GM12878 (cell line): ENCODE measurements at places on chromosomes 2 and 18.

DNA sequence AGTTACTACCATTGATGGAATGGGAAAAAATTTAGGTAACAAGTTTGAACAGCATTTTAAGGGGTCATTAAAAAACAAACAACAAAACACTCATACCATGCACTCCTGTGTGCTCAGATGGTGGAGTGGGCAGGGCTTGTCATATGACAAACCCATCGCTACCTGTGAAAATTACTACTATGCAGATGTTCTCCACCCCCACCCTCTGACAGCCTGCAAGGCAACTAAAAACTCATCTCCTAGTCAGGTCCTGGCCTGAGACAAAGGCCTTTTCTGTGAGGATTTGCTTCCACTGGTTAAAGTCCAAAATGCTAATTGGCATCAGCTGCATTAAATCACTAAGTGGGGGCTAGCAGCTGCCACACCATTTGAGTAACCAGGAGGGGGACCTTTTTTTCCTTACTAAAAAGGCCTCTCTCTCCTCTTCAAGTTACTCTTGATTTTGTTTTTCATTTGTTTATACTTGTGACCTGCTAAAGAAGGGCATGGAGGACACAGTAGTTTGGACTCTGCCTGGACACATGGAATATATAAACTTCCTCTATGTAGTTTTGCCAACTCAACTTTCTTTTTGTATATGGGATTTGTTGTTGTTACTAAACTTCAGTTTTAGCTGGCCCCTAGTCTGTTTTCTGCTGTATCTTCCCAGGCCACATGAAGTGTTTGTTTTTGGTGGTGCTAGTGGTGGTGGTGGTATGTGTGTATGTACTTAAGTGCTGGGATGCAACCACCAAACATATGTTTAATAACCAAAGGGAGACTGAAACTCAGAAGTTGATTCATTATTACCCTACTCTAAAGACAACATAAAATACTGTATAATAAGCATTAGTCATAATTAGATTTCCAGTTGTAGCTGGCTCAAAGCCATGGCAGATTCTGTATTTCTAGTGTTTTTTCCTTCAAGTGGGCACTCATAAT is 121.3 kb downstream of the MAP4K4 start:
- H3K36me3 ChIP-seq, result no peaks in the 10 kb centered on the region
- H3K4me3 ChIP-seq, result no peak overlapping the region
- DNase-seq, result no peak
- H3K27ac ChIP-seq, result no peak overlapping the region

- no peak overlapping the region for H3K27ac ChIP-seq
- DNase-seq, result no peak
- H3K4me3 ChIP-seq, result no peak overlapping the region
- H3K4me1 ChIP-seq, result peaks cover 44% of the 10 kb centered on the region
Measured at GRCh38 chr2:96506016-96506906, 1.1 kb upstream of the NEURL3 start.

DNA sequence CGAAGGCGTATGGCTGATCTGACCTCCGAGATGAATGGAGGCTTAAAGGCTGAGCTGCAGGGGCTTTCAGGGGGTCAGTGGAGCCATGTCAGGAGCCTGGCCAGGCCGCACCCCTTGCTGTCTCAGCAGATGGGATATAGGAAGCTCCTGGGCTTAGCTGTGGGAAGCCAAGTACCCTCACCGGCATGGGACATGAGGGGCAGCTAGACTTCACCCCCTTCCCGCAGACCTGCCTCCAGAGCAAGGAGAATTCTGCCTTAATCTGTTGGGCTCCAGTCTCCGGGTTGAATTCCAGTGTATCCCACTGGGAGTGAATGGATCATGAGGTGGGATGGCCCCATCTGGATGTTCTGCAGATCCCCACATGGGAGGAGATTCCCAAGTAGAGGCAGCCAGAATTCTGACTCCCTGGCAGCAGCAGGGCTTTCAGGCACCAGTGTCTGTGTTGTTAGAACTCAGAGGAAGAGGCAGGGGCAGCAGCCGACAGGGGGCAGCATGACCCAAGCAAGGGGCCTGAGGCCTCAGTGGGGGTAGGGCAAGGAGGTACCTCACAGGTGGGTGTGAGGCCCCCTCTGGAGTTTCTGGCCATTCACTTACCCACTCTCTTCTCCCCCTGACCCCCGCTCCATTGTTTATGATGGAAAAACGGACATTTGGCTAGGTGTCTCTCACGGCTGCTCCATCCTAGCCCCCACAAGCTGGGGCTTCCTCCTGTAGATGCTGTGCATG is 19.1 kb downstream of the CAPG start:
- H3K27ac ChIP-seq, result no peak overlapping the region
- H3K4me3 ChIP-seq, result no peak overlapping the region
- peaks cover 7% of the 10 kb centered on the region for H3K4me1 ChIP-seq
- H3K27me3 ChIP-seq, result no peaks in the 10 kb centered on the region

DNA sequence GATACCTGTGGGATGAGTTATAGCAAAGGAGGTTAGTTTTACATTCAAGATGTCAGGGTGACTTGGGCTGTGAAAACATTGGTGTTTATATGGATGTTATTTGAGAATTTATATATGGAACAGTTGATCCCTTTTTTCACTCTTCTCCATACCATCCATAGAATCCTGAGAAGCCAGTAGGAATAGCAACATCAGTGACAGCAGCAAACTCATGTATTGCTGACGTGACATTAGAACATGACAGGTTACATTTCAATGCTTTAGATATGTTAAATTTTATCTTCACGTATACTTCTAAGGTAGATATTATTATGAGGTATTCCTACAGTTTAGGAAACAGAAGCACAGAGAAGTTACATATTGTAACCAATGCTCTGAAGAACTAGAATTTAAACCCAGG is 745.2 kb upstream of the GCFC2 start:
- no peaks in the 10 kb centered on the region for H3K27me3 ChIP-seq
- H3K36me3 ChIP-seq, result no peaks in the 10 kb centered on the region
- no peaks in the 10 kb centered on the region for H3K4me1 ChIP-seq
- no peak for DNase-seq
- no peak overlapping the region for H3K4me3 ChIP-seq
- H3K27ac ChIP-seq, result no peak overlapping the region

DNA sequence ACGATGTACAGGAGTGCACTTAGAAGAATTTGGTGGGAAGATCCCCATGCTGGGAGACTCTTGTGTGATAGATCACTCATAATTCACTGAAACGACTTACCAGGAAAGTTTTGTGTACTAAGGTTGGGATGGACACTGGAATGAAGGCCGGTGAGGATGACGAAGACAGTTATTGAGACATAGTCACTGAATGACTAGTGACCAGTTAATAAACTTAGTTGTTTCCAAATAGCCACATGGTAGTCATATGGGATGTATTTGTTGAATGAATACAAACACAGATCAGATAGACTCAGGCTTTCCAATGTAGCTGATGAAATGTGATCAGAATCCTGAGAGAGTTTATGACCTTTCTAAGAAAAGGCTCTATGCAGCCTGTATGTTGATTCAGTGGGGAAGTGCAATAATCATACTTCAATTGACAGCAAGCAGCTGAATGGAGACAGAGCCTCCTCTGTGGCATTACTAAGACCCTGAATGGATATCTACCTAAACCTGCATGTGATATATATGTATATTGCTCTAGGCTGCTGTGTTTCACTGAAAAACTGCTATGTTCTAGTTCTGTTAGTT is 20.4 kb downstream of the GDF7 start:
- H3K4me1 ChIP-seq, result no peaks in the 10 kb centered on the region
- no peaks in the 10 kb centered on the region for H3K27me3 ChIP-seq
- no peak overlapping the region for H3K27ac ChIP-seq
- no peak for DNase-seq

GRCh38 chr2:165248238-165248637 is 9.0 kb downstream of the SCN2A start:
- H3K36me3 ChIP-seq, result no peaks in the 10 kb centered on the region
- H3K27ac ChIP-seq, result no peak overlapping the region
- no peak overlapping the region for H3K4me3 ChIP-seq
- no peaks in the 10 kb centered on the region for H3K27me3 ChIP-seq
- H3K4me1 ChIP-seq, result no peaks in the 10 kb centered on the region
- no peak for DNase-seq

GRCh38 chr18:11260961-11261461 is 111.6 kb upstream of the PIEZO2 start:
- no peak for DNase-seq
- H3K27me3 ChIP-seq, result no peaks in the 10 kb centered on the region; the same call in 1 of the 2 replicates
- no peak overlapping the region for H3K4me3 ChIP-seq

- H3K4me1 ChIP-seq, result no peaks in the 10 kb centered on the region
- H3K36me3 ChIP-seq, result no peaks in the 10 kb centered on the region
- H3K27me3 ChIP-seq, result 0 out of 2 replicates have a peak, but pooled peaks cover 2% of the 10 kb centered on the region
- no peak overlapping the region for H3K27ac ChIP-seq
- no peak overlapping the region for H3K4me3 ChIP-seq
Measured at GRCh38 chr2:128413718-128414341, 95.2 kb upstream of the HS6ST1 start.

DNA sequence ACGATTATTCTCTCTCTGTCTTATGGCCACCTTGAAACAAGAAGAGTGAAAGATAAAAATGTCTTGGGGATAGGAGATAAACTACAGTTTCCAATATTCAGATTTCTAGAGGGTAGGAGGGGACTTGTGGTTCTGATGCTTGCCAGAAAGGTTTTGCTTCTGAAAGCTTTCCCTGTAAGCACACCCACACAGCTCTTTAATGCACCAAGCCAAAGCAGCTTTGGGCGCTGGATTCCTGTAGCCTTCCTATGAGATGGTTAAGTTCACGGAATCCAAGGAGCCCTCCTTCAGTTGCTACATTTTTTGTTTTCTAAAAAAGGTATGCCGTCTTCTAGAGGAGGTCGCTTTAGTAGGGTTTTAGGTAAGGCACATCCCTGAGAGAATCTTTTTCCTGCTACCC is 4.9 kb downstream of the LRRTM1 start:
- no peak overlapping the region for H3K27ac ChIP-seq
- no peaks in the 10 kb centered on the region for H3K4me1 ChIP-seq
- peaks cover 4% of the 10 kb centered on the region for H3K27me3 ChIP-seq
- no peak for DNase-seq

DNA sequence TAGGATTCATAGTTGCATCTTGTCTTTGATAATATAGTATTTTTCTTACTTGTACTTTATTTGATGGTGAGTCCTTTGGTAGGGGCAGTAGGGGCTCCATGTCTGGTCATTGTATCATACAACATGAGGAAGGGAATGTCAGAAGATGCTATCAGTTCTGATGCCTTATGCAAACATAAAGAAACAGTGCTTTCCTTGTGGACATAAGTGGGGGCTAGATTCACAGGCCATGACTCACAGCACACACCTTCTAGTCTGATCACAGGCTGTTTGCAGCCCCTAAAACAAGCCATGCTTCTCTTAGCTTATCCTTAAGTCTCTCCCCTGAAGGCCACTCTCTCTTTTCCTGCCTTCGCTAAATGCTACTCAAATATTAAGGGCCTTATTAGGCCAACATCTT is 10.7 kb upstream of the SLC14A1 start:
- no peaks in the 10 kb centered on the region for H3K27me3 ChIP-seq
- no peak overlapping the region for H3K27ac ChIP-seq
- no peak for DNase-seq

DNA sequence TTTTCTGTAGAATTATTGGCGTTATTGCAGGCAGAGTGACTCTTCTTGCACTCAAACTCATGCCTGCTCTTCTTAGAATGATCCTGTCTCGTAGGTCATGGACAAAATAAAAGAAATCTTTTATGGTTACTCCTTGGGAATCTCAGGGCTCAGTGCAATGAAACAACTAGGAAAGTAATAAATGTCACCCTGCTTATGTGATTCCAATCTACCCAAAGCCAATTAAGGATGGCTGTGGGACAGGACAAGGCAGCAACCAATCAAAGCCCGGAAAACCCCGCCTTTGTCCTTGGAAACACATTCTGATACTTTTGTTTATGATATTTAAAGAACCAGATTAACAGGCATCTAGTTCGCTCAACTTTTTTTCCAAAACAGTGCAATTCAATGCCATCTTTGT is 53.0 kb downstream of the GRB14 start:
- DNase-seq, result no peak
- H3K36me3 ChIP-seq, result no peaks in the 10 kb centered on the region
- H3K4me3 ChIP-seq, result no peak overlapping the region
- H3K27me3 ChIP-seq, result no peaks in the 10 kb centered on the region

GRCh38 chr2:143397884-143398614 is 268.8 kb downstream of the ARHGAP15 start:
- no peak overlapping the region for H3K4me3 ChIP-seq
- no peak overlapping the region for H3K27ac ChIP-seq
- H3K36me3 ChIP-seq, result no peaks in the 10 kb centered on the region; the same call in 1 of the 2 replicates
- peaks cover 3% of the 10 kb centered on the region; the same call in 1 of the 2 replicates for H3K4me1 ChIP-seq
- no peaks in the 10 kb centered on the region for H3K27me3 ChIP-seq

- peaks cover 6% of the 10 kb centered on the region for H3K4me1 ChIP-seq
- DNase-seq, result peak; percentile 69
- H3K27ac ChIP-seq, result no peak overlapping the region
- H3K27me3 ChIP-seq, result peaks cover 2% of the 10 kb centered on the region
- no peak overlapping the region for H3K4me3 ChIP-seq
Measured at GRCh38 chr2:95022309-95023221, 2.9 kb upstream of the MAL start.

DNA sequence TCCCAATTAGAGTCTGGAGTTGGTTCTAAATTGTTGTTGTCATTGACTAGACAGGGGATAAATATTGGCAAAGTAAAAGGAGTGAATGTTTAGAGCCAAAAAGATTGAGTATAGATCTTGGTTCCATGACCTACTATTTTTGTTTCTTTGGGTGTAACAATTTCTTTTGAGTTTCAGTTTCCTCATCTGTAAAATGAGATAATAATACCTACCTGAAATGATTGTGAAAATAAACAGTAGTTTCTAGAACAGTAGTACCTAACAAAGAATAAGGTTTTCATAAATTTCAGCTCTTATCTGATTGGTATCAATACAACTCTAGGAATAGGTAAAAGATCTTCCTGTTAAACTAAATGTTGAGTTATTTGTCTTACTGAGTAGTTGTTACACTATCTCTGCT is 56.8 kb downstream of the PMS1 start:
- H3K4me3 ChIP-seq, result no peak overlapping the region
- no peak for DNase-seq
- no peaks in the 10 kb centered on the region for H3K27me3 ChIP-seq
- peaks cover 4% of the 10 kb centered on the region; the same call in 1 of the 2 replicates for H3K4me1 ChIP-seq

DNA sequence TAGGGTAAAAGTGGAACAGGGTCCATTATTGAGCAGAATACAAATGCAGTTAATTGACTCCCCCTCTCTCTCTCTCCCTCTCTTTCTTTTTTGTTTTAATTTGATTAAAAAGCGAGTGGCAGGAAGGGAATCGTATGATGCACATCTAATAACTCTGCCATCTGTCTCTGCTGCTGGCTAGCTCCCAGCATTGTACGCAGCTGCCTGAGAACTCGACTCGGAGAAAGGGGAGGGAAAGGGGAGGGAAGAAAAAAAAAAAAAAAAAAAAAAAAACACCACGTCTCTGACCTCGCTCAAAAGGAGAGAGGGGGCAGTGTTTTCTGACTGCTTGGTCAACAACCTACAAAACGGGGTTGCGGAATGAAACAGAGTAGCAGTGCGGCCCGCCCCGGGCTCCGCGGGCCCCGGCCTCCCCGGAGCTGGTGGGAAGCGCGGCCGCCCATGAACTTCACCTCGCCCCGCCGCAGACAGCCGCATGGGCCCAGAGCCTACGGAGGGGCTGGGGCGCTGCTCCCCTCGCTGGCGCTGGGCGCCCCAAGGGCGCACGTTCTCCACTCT is 265.7 kb downstream of the TCF4 start:
- H3K4me3 ChIP-seq, result peak overlapping the region; percentile 91
- no peaks in the 10 kb centered on the region for H3K4me1 ChIP-seq
